ENCODE measurements at places on chromosomes 12 and 14.
A peak's percentile ranks its signal among the peaks of the same experiment; 100 is the strongest.

DNA sequence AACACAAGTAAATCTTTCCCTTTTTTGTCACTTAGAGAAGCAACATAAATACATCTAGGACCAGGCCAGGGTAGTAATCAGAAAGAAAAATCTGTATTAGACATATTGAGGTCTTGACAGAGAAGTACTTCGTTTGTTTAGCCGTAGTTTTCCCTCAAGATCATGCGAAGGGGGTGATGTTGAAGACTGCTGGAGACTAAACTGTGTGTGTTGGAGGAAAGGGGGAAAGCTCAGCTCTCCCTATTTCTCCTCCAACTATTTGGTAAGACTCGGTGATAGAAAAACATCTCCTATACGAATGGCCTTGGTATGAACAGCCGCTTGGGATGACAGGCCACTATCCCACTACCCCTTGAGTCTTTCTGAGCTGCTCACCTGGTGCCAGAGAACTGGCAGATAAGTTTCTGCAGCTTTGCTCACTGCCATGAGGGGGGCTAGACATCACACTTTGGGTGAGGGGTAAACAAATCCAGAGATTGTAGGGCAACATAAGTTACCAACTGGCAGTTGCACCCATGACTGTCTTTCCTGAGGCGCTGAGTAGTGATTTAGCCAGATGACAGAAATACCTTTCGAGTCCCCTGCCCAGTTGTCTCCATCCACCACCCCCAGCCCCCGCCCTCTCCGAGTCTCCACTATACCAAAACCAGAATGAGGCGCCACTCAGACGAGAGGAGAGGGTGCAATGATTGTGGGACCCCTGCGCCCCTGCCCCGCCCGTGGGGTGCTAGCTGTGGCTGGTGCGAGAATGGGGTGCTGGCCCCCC, 685 bp downstream of the VAMP1 start:
- no peak for DNase-seq

- DNase-seq, result no peak
Observed at GRCh38 chr12:5593086-5593485, 161.2 kb downstream of the NTF3 start.

DNA sequence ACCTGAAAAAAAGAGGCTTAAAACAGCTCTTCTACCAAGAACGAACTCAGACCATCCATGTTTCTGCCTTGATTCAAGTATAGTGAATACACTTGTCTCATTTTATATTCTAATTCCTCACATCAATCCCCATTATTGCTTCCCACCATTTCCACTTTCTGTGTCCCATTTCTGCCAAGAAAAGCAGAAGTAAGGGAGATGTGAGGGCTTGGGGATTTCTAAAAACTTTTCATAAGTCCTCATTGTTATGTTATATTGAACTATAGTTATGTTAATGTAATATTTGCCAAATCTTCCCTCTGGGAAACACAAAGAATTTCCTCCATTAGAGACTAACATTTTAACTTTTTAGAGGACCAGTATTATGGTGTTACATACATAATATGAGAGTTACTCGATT, 48.2 kb upstream of the PSMA6 start:
- no peak for DNase-seq

DNA sequence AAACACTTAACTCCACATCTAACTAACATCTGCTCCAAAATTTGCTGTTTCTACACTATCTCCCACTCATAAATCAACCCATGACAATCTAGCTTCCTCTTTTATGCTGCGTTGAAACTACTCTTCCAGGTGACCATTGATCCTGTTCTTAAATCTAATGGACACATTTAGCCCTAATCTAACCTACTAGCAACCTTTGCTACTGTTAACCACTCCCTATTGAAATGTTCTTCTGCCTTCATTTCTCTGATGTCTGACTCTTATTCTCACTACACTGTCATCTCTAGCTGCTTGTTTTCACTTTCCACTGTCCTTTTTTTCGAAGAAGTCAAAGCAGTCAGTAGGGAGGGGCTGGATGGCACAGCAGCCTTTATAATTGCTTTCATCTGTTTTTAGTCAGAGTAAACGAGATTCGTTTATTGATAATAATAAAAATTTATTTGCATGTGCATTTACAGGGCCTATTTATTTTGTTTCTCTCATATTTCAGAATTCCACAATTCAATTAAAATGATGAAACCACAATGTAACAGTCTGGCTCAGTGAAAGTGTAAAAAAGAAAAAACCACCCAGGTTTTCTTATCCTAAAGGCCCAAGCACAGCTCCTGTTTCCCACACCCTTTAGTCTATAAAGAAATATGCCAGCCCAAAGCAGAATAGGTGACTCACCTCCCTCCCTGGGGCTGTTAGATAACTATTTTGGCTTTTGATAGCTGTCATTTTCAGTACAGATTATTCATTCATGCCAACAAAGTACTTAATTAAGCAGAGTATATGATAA, 44.9 kb downstream of the ATP2B1 start:
- peak; percentile 59 for DNase-seq

GRCh38 chr14:72063761-72064282, 131.6 kb downstream of the RGS6 start:
- no peak for DNase-seq

- no peak for DNase-seq
Observed at GRCh38 chr12:113819495-113819894, 146.6 kb downstream of the RBM19 start.

- DNase-seq, result no peak
Observed at GRCh38 chr14:58540749-58541632, 96.8 kb upstream of the DACT1 start.

DNA sequence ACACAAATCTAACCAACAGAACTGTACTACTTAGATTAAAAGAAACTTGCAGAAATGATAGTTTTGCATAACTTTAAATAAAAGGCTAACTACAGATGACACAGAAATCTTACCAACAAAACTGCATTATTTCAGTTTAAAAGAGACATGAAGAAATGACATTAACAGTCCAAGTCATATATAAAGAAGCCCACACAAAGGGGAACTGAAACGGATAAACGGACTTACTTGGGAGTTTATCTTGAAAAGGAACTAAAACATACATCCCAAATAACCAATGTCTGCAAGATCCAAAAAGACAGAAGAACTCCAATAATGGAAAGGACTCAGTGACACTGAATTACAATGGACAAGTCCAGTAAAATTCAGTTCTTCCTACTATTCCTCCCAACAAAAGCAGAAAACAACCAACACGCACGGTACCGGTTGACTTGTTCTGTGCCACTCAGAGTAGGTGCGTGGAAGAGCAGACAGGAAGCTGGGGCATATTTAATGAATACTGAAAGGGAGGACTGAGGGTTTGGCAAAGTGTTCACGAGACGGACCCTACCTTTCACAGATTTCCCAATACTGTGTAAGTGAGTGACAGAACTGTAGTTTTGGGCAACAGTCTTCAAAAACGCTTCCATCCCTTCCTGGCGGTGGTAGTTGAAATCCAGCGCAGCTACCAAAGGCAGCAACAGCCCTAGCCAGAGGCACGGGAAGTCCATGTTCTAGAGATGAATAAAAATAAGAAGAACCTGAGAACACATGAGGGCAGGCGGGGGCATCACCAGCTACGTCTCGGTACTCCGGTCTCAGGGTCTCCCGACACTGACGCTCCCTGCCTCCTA, 627 bp downstream of the CPM start:
- no peak for DNase-seq

- no peak for DNase-seq
Observed at GRCh38 chr12:128033473-128033872, 233.5 kb upstream of the TMEM132C start.

- no peak for DNase-seq
Observed at GRCh38 chr12:89319606-89320005, 32.7 kb downstream of the DUSP6 start.

- no peak for DNase-seq
Observed at GRCh38 chr12:85369365-85370154, 89.5 kb downstream of the ALX1 start.

DNA sequence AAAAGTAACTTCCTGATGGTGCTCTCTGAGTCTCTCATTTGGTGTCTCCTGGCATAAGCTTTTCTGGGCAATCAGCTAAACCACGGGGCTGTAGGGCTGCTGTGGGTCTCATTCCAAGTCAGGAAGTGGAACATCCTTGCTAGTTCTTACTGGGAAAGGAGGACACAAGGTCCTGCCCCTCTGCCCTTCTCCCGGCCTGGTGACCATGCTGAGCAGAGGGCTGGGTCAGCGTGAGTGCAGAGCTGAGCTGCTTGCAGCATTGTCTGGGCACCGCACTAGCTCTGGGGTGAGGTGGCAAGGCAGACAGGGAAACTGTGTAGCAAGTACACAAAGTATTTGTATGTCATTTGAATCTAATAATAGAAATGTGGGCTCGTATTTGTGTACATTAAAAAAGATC, 45.0 kb upstream of the ASPG start:
- no peak for DNase-seq

- DNase-seq, result no peak
Observed at GRCh38 chr14:88496414-88496813, 58.4 kb downstream of the PTPN21 start.

All from LoVo (cell line).